ENCODE measurements at places on chromosomes 4 and X.

- no peak for DNase-seq
Observed at GRCh38 chrX:18666614-18667013, 5.3 kb downstream of the RS1 start.

DNA sequence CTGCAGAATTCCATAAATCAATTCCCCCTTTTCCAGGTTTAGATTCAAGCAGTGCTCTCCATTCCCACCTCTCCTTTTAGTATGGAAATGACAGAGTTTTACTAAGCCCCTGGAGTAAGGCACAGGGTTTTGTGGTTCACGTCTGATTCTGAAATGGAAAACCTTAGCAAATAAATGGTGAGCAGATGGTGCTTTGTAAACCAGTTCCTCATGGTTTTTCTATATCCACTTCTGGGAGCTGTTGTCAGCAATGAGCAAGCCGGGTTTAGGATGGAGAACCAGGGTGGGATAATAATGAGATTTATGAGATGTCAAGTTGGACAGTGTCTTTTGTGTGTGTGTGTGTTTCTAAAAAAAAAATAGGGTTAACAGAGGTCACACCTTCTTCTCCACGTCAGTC, 113.8 kb upstream of the RBPJ start:
- DNase-seq: no peak

DNA sequence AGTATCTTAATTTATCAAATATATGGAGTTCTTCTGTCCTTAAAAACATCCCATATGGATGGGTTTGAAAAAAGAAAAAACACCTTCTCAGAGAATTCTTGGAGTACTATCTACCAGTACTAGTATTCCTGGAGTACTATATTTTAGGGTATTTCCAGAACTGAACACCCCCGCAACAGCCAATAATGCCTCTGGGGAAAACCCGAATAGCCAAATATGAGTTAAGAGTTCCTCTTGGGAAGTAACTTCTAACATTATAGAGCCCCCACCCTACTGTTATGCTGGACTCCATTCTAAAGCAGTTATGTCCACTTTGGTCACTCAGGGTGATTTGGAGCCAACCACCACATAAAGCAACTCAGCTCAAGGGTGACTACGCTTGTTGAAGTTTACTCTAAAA, 115.0 kb upstream of the RASGEF1B start:
- DNase-seq: no peak

DNA sequence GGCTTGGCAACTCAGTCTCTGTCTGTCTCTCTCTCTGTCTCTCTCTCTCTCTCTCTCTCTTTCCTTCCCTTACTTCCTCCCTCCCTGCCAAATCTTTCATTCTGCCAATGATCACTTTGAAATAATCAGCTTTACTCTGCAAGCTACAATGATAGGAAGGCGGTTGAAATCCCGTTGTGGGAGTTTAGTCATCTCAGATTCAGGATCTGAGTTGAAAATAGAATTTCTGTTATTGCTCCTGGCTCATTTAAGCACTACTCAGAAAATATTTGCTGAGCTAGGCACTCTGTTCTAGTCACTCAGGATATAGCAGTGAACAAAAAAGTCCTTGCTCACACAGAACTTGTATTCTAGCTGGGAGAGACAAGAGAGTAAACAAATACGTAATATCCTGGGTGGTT, 56.3 kb upstream of the DCTD start:
- no peak for DNase-seq

DNA sequence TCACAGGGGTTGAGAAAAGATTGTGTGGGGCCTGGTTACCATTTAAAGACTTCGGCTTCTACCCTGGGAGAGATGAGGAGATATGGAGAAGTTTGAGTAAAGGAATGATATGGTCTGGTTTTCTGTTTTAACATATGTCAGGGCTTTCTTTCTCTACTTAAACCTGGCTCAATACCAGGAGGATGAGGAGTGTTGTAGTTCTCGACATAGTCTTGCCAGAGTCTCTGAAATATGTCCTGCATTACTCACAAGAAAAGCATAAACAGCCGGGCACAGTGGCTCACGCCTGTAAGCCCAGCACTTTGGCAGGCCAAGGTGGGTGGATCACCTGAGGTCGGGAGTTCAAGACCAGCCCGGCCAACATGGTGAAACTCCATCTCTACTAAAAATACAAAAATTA, 16.4 kb upstream of the ACE2 start:
- no peak for DNase-seq

- DNase-seq: no peak
Observed at GRCh38 chrX:47191331-47191730, 2.3 kb upstream of the UBA1 start.

DNA sequence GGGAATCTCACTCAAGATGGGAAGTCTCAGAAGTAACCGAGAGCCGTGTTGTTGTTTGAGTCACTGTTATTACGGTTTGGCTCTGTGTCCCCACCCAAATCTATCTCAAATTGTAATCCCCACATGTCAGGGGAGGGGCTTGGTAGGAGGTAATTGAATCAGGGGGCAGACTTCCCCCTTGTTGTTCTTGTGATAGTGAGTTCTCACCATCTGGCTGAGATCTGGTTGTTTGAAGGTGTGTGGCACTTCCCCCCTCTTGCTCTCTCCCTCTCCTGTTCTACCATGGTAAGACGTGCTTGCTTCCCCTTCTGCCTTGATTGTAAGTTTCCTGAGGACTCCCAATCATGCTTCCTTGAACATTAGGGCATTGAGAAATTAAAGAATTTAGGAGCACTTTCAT, 37.0 kb downstream of the HAND2 start:
- no peak for DNase-seq

GRCh38 chr4:153243468-153243867, 39.2 kb downstream of the TRIM2 start:
- no peak for DNase-seq

- no peak for DNase-seq
Observed at GRCh38 chr4:142285222-142285583, 560.9 kb downstream of the INPP4B start.
